ENCODE measurements at places on chromosomes 2 and 18.

DNA sequence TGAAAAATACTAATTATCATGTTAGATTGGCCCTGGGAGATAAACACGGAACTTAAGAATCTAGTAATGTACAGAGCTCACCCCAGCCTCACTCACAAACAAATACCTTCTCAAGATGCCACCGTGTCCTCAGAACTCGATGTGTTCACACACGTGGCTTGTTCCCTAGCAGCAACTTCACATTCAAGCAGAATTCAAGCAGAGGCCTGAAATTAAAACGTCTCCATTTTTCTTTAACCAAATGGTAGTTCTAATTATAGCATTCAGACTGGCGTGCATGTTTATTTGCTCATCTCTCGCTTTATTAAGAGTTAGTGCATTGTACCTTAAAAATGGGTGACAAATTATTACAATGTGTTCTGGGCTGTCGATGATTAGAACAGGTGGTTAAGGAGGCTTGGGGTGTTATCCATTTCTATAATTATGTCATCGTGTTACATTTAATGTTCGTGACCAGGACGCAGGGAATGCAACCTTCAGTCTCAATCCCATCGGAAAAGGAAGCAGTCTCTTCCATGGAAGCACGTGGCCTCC is 57.3 kb upstream of the SLC66A3 start:
- no peak for DNase-seq

- no peak for DNase-seq
These were observed 436.2 kb upstream of the NXPH2 start for GRCh38 chr2:139216435-139216834.

- DNase-seq = peak; percentile 3
These were observed 127.7 kb downstream of the DOK6 start for GRCh38 chr18:69528435-69528834.

DNA sequence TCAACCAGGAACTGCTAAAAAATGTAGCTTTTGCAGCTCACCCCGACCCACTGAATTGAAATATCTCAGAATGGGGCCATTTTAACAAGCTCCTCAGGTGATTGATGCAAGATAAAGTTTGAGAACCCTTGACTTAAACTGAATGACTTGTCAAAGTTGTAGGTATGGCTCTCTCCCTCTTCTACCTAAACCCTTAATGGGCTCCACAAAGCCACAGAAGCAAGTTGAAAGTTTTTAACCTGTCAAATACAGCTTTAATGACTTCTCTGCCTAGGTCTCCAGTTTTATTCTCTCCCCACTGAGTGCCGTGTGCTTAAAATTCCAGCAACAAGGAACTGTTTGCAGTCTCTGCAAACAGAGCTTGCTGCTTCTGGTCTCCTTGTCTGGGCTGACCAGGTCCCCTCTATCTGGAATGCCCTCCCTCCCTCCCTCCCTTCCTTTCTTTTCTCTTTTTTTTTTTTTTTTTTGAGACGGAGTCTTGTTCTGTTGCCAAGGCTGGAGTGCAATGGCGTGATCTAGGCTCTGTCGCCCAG is 19.7 kb upstream of the RNF125 start:
- no peak for DNase-seq

GRCh38 chr2:230520061-230520874 is 104.3 kb downstream of the SP100 start:
- DNase-seq = no peak

DNA sequence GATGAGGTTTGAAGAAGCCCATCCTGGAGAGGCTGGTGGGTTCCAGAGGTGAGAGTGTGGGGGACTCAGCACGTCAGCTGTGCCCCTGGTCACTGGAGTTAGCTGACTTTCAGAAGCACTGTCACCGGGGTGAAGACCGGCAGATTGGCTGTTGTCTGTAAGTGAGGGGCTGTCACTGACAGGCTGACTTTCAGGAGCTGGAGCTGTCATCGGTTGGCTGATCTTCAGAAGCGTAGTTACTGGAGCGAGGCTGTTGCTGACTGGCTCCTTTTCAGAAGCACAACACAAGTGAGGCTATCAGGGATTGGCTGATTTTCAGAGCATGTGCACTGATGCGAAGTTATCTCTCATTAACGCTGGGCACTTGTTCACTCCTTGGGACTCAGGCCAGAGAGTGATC is 738.4 kb upstream of the ID2 start:
- no peak for DNase-seq

DNA sequence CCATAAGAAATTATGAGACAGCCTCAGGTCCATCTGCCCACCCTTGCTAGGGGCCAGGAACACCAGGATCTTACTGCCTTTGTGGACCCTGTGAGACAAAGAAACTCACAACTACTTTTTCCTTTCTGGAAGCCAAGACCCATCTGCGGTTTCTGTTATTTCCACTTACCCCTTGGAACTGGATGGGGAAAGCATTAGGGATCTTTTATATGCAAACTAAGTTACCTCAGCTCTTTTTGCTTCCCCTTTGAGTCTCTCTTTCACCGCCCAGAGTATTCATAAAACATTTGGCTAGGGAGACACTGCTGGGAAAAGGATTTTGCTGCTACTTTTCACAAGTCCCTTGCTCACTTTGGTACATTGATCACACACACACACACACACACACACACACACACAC is 95.7 kb downstream of the ZNF385B start:
- DNase-seq = no peak

GRCh38 chr2:111121028-111121827 is 514 bp downstream of the BCL2L11 start:
- no peak for DNase-seq

- DNase-seq = peak; percentile 44
These were observed 313.8 kb downstream of the RIT2 start for GRCh38 chr18:42801706-42802105.

DNA sequence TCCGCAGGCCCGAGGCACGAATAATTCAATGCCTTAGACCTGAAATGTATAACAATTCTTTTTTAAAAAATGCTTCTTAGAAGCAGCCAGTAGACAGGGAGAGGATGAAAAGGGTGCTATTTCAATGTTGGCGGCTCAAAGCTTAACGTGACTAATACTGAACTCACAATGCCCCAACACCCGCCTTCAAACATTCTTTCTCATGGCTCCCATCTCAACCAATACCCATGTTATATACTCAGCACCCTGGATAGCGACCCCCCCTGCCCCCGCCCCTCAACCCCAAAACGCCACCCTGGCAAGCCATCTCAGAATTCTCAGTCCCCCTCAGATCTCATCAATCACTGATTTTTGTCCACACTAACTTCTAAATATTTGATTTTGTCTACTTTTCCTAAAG is 4.4 kb downstream of the FBXO41 start:
- DNase-seq = no peak

DNA sequence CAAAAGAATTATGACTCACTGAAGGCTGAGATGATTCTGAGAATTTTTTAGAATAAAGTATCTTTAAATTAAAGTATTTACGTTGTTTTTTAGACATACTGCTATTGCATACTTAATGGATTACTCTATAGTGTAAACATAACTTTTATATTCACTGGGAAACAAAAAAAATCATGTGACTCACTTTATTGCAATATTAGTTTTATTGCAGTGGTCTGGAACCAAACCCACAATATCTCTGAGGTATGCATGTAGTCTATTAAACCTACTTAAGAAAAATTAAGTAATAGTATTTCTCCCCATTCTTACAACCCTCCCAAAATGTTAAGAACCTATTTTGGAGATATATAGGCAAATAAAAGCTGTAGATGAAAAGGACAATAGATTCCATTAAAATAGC is 142.9 kb upstream of the ZNF521 start:
- peak; percentile 4 for DNase-seq

DNA sequence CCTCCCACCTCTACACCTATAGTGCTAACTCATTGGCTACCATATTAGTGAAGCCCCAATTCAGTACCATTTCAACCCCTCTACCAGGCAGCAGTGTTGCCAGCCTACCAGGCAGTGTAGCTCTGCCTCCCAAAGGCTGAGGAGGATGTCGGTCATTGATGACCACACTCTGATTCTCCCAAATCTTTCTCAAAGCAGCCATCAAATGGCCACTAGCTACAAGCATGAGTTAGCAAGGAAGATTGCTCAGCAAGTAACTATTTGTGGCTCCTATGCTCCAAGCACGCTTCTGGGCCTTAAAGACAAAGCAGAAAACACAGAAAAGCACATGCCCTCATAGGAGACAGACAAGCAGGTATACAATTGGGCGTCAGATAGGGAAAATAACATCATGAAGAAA is 42.7 kb upstream of the AFF3 start:
- DNase-seq = no peak

- peak; percentile 95 for DNase-seq
These were observed 18.9 kb upstream of the IL1R2 start for GRCh38 chr2:101972621-101973434.
